Activated T-cell treated with anti-CD3 and anti-CD28 coated beads, Interleukin-2, amount 50 U/mL, for 24 hours (primary cell): ENCODE measurements at places on chromosomes 1 and 21.

GRCh38 chr21:45522986-45523385 is 19.3 kb downstream of the SLC19A1 start:
- H3K4me1 ChIP-seq = peaks cover 9% of the 10 kb centered on the region
- no peaks in the 10 kb centered on the region for H3K27me3 ChIP-seq
- no peak overlapping the region for H3K27ac ChIP-seq
- H3K36me3 ChIP-seq = peaks cover 81% of the 10 kb centered on the region

- no peak overlapping the region for H3K27ac ChIP-seq
- H3K4me3 ChIP-seq = no peak overlapping the region
- no peaks in the 10 kb centered on the region for H3K27me3 ChIP-seq
- no peak for DNase-seq
Observed at GRCh38 chr1:188991221-188991930, 1486.3 kb downstream of the BRINP3 start.

- H3K4me3 ChIP-seq = peak overlapping the region; percentile 86
- H3K27me3 ChIP-seq = peaks cover 30% of the 10 kb centered on the region
- peak overlapping the region; percentile 94 for H3K27ac ChIP-seq
Observed at GRCh38 chr1:87330057-87330884, 1.6 kb downstream of the LMO4 start.

- H3K27me3 ChIP-seq = peaks cover 15% of the 10 kb centered on the region
- peaks cover 27% of the 10 kb centered on the region for H3K4me1 ChIP-seq
- H3K27ac ChIP-seq = peak overlapping the region; percentile 62
- peak overlapping the region; percentile 92 for H3K4me3 ChIP-seq
Observed at GRCh38 chr1:113390871-113391648, 745 bp downstream of the MAGI3 start.

DNA sequence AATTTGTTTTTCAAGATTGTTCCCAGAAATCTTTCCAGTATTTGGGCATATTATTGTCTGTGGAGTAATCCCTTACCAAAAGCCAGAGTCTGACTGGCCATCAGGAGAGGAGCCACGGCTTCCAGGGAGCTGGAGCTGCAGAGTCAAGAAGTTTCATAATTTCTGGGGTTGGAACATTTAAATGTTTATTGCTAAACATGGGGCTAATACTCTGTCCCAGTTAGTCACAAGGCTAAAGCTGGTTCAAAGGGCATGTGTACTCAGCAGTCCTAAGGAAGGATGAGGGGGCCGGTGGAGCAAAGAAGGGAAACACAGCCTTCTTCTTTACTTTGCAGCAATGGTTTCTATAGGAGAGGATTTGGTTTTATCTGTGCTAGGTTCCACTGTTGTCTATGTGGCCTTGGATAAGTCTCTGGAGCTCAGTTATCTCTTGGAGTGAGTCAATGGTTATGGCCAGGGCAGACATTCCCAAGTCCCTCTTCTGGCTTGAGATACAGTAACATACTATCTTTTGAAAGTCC is 9.5 kb downstream of the DENND2D start:
- no peak overlapping the region for H3K4me3 ChIP-seq
- H3K36me3 ChIP-seq = peaks cover 100% of the 10 kb centered on the region
- H3K4me1 ChIP-seq = peaks cover 96% of the 10 kb centered on the region
- no peak for DNase-seq
- H3K27me3 ChIP-seq = no peaks in the 10 kb centered on the region

- no peak overlapping the region for H3K4me3 ChIP-seq
- peak overlapping the region; percentile 88 for H3K27ac ChIP-seq
- H3K27me3 ChIP-seq = no peaks in the 10 kb centered on the region
- DNase-seq = no peak
Observed at GRCh38 chr1:236545621-236546169, 21.9 kb downstream of the LGALS8 start.

- DNase-seq = no peak
- H3K27me3 ChIP-seq = peaks cover 15% of the 10 kb centered on the region
- H3K36me3 ChIP-seq = no peaks in the 10 kb centered on the region
- H3K4me3 ChIP-seq = no peak overlapping the region
Observed at GRCh38 chr1:208544053-208544452, 299.9 kb upstream of the PLXNA2 start.

- peaks cover 45% of the 10 kb centered on the region for H3K4me1 ChIP-seq
- H3K27me3 ChIP-seq = no peaks in the 10 kb centered on the region
- H3K27ac ChIP-seq = peak overlapping the region; percentile 94
- H3K4me3 ChIP-seq = peak overlapping the region; percentile 95
- H3K36me3 ChIP-seq = peaks cover 49% of the 10 kb centered on the region
- peak; percentile 83 for DNase-seq
Observed at GRCh38 chr1:211577819-211578639, 932 bp downstream of the SLC30A1 start.

DNA sequence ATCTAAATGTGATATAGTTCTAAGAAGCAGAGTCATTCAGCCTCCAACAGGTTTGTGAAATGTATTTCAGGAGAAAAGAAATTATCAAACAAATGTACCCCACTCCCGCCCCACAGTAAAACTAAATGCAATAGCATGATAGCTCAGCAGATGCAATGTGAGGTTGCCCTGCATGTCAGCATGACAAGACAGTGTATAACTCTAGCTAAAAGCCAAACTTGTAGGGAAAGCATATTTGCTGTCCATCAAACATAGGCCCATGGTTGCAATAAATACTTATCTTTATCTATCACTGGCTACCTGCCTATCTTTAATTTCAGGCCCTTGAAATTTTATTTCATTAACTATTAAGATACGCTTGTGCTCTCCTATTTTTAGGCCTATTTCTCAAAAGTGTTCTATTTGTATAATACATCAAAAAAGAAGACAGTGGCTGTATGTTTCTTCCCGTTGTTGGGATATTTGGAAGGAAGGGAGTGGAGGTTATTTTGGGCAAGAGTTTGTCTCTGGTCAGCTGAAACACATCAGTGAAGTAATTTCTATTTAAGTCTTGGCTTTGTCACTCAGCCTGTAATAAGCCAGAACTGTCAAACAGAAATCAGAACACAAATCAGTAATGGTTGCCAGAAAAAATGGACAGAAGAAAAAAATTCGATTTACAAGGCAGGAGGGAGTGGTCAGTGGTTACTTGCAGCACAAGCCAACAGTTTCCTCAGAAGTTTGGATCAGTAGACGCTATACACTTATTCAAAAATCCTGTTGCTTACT is 307.4 kb upstream of the ADGRL2 start:
- DNase-seq = no peak
- H3K36me3 ChIP-seq = no peaks in the 10 kb centered on the region
- no peaks in the 10 kb centered on the region for H3K27me3 ChIP-seq
- H3K4me1 ChIP-seq = no peaks in the 10 kb centered on the region
- H3K4me3 ChIP-seq = no peak overlapping the region
- H3K27ac ChIP-seq = no peak overlapping the region

DNA sequence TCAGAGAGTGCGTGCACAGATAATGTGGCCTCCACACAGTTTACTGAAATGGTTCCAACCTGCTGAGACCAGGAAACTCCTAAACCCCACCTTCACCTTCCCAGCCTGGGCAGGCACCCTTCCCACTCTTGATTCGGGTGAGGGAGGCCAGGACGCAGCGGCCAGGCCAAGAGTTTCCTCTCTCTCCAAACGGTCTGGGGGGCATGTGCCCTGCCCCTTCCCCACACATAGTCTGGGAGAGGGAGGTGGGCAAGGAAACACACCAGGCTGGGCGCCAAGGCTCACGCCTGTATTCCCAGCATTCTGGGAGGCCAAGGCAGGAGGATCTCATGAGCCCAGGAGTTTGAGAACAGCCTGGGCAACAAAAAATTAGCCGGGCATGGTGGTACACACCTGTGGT is 9.6 kb downstream of the TNFRSF8 start:
- no peak overlapping the region for H3K27ac ChIP-seq
- H3K27me3 ChIP-seq = peaks cover 26% of the 10 kb centered on the region
- peaks cover 23% of the 10 kb centered on the region for H3K4me1 ChIP-seq
- no peak for DNase-seq
- H3K36me3 ChIP-seq = peaks cover 42% of the 10 kb centered on the region

- peaks cover 49% of the 10 kb centered on the region for H3K4me1 ChIP-seq
- peak within 1 kb of the TSS; percentile 97 for H3K4me3 ChIP-seq
- no peaks in the 10 kb centered on the region for H3K27me3 ChIP-seq
- peak within 1 kb of the TSS; percentile 99 for H3K27ac ChIP-seq
- peak; percentile 82 for DNase-seq
Observed at GRCh38 chr1:110674337-110675059, at the start of gene KCNA3. Gene KCNA3 (minus strand): TSS chr1:110674940. CDS start chr1:110674809, 131 bp downstream.

DNA sequence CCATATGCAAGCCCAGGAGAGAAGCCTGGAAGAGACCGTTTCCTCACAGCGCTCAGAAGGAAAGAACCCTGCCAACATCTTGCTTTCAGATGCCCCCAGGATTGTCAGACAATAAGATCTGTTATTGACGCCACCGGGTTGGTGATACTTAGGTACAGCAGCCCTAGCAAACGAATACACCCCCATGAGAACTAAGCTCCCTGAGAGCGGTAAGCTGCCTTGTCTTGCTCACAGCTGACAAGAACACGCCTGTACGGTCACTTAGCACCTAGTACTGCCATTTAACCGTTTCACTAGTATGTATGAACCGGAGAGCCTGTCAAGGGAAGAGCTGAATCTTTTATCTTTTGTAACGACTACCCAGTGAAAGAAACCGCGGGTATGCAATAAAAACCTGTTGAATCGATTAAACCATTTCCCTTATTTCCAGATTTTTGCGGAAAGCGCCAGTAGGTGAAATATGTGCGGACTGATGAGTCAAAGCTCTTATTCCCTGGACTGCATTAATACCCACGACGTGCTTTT is 619 bp upstream of the ZBTB8B start:
- peak overlapping the region; percentile 59 for H3K4me3 ChIP-seq
- DNase-seq = peak; percentile 29
- peaks cover 61% of the 10 kb centered on the region for H3K27me3 ChIP-seq

DNA sequence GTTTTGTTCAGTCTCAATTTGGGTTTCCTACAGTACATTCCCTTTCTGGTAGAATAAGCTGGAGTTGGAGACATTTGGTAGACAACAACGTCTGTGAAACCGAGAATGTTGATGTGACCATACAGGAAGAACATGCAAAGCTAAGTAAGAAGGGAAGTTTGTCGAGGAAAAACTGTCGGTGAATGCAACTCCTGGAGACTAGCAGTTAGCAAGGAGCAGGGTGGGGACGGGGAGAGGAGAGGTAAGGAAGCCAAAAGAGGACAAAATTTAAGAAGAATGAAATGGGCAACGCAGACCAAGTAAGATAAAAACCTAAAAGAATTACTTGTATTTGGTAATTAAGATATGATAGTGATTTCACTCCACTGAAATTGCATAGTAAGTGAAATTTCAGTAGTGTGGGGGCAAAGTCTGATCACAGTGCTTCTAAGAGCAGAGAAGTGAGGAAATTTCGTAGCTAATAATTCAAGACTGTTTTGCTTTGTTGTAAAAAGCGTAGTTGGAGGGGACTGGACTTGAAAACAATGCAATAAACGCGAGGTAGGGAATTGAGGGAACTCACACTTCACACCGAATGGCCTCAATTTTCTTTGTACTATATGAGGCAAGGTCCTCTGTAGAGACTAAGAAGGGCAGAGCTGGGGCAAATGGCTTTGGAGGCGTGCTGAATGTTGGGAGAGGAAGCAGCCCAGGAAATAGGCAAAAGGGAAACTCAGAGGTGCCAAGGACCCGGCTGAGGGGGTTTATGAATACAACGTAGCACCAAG is 787 bp upstream of the GIPC2 start:
- peaks cover 63% of the 10 kb centered on the region for H3K27me3 ChIP-seq
- DNase-seq = no peak

DNA sequence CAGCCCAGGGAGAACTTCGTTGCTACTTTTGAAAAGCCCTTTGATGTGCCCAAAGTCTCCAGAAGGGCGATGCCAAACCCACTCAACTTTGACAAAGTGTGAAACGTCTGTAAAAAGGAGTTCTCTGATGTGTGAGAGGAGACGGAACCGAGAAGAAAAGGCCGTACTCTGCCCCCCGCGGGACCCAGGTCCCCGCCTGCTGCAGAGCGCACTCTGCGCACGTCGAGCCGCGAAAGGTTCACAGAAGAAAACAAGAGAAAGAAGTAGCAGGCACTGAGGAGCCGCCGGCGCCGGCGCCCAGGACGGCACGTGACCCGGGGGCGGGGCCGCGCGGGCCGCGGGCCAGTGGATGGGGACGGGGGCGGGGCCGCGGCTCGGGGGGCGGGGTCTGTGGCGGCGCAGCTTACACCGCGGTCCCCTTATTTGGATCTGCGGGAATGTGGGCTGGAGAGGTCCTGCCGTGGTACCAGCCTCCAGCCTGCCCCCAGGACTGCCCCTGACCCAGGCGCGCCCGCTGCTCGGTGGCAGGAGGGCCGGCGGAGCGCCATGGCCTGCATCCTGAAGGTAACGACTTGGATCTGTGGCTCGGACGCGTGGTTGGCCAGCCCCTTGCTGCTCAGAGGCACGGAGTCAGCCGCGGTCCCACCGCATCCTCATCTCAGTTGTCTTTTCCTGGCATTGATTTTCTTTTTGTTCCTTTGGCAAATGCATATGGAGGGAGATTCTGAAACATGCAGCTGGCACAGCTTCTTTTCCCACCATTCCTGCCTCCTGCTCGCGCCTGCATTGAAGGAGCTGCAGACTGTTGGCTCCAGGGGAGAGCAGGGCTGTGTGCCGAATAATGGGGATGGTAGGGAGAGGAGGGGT is at the start of gene ST6GALNAC3:
ST6GALNAC3 (plus strand) TSS at position 426 of the 867 bp plus-strand sequence.
- peaks cover 3% of the 10 kb centered on the region for H3K36me3 ChIP-seq
- peak; percentile 87 for DNase-seq
- no peaks in the 10 kb centered on the region for H3K27me3 ChIP-seq
